ENCODE measurements at places on chromosomes 3 and 15. TPM values are rescaled to one million over a fixed set of nuclear protein-coding genes. Genes with fewer than 3 reads are reported as not detected.

The COL8A1 gene
- 5.2 TPM for total RNA-seq

The CFAP100 gene
- total RNA-seq: not detected

The IQCF5 gene
- total RNA-seq: not detected

The CHRNA7 gene
- 4.7 TPM for total RNA-seq

The DOCK3 gene
- total RNA-seq: 0.36 TPM

The PYGO1 gene
- 9.8 TPM for total RNA-seq

The RGMA gene
- not detected for total RNA-seq

The CADM2 gene
- total RNA-seq: not detected

The ANKRD63 gene
- 0.63 TPM for total RNA-seq

The PLA2G4B gene
- total RNA-seq: 0.71 TPM

The SLC22A13 gene
- total RNA-seq: 0.91 TPM

The TMEM108 gene
- total RNA-seq: 0.34 TPM

DNA sequence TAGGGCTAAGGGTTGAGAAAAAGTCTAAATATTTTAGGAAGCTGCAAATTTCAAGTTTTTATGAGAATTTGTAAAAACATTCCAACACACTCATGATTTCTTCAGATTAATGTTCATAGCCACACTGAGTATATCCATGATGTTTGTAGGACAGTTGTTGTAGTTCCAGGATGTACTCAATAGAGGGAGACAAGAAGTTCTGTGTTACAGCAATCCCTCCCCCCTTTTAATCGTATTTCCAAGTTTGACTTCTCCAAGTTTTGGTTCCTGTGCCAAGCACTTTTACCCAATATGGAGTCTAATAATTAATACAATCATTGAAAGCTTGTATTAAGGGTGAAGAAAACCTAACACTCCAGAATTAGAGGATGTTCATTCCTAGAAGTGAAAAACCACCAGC lies 143.4 kb downstream of the FEZF2 start:
- DNase-seq: no peak

DNA sequence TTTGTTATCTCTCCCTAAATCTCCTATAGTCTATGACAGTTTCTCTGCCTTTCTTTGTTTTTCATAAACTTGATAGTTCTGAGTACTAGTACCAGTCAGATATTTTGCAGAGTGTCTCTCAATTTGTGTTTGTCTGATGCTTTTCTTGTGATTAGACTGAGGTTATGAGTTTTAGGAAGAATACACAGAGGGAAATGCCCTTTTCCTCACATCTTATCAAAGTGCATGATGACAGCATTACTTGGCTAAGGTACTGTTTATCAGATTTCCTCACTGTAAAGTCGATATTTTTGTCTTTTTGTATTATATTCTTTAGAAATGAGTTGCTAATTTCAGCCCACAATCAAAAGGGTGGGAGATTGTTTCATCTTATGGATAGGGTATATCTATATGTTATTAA lies 45.6 kb downstream of the GLCE start:
- DNase-seq: no peak

- DNase-seq: no peak
Measured at GRCh38 chr15:100905850-100906249, 13.3 kb upstream of the LRRK1 start.

DNA sequence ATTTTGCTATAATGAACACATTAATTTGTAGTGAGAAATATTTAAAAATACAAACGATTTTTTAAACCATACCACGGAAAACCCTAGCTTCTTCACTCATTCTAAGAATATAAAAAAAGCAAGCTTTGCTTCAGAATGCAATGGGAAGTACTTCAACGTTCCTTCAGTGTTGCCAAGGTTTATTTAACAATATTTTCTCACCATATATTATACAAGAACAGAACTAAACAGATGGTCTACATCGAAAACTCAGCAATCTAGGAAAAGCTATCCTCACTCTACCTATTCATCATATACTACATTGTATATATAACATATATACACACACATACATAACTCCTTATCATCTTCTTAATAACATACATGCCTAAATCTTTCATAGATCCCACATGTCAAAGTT lies 1047.4 kb downstream of the IGSF11 start:
- DNase-seq: no peak

- no peak for DNase-seq
Measured at GRCh38 chr15:91604122-91604521, 249.4 kb upstream of the SLCO3A1 start.

GRCh38 chr15:81532001-81532400 lies 158.0 kb upstream of the TMC3 start:
- no peak for DNase-seq

- DNase-seq: peak; percentile 87
Measured at GRCh38 chr3:181457190-181457589, 254.5 kb upstream of the SOX2 start.

GRCh38 chr15:32871883-32872282 lies 154.1 kb downstream of the GREM1 start:
- DNase-seq: no peak

DNA sequence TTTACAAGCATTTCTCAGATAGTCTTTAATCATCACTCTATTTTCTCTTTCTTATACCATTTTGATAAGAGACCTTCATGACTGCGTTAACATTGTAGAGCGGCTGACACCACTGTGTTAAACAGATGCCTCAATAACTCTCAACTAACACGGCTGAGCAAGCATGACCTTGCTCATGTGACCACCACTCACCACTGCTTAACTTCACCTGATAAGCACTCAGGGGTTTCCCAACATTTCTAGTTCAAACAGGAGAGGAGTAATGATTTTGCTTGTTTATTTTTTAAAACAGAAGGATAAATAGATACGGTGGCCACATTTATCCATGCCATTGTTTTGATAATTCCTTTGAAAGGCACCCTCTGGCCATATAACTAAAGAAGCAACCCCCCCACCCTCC lies 37.7 kb upstream of the TMEM45A start:
- no peak for DNase-seq

DNA sequence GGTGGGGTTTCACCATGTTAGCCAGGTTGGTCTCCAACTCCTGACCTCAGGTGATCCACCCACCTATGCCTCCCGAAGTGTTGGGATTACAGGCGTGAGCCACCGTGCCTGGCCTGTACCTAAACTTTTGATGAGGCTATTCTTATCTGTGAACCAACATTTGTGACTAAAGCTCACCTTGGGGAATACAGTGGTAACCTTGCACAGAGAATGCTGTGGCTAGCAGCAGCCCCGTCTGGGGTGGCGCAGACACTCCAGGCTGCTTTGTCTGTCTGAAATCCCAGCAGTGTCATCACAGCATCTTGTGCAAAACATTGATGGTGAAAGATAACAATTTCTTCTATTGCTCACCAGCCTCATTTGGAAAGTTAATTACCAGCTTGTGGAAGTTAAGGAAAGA lies 58.9 kb downstream of the CMTM8 start:
- DNase-seq: no peak

- DNase-seq: no peak
Measured at GRCh38 chr3:65344444-65344843, 656.6 kb upstream of the ADAMTS9 start.

GRCh38 chr15:94056314-94056713 lies 175.0 kb upstream of the MCTP2 start:
- DNase-seq: peak; percentile 48

DNA sequence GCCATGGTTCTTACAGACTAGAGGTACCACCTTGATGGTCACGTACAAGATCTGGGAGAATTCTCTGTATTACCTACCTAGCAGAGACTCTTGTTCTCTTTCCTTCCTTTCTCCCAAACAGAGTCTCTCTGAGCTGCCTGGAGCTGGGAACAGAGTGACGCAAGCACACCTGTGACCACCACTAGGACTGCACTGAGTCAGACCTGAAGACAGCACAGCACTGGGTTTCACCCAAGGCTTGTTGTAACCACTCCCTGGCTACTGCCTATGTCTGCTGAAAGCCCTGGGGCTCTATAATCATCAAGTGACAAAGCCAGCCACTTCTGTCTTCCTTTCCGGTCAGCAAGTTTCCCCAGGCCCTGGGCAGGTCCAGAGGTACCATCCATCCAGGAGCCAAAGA lies 293.3 kb upstream of the CNTN4 start:
- no peak for DNase-seq

- no peak for DNase-seq
Measured at GRCh38 chr15:66188464-66188863, 65.1 kb downstream of the MEGF11 start.

DNA sequence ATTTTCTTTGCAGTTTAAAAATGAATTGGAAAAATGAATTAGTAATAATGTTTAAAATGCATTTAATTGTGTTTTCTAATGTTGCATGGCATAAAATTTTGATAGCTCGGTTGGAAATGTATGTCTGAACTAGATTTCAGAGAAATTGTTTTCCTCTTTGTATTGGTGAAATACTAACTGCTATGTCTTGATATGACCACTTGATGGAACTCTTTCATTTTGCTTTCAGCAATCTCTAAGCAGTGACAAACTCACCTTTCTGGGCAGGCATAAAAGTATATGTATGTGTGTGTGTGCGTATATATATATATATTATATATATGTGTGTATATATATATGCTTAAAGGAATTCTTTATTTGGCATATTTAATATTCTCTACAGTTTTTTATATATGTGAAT lies 239.3 kb upstream of the ZNF717 start:
- DNase-seq: no peak

DNA sequence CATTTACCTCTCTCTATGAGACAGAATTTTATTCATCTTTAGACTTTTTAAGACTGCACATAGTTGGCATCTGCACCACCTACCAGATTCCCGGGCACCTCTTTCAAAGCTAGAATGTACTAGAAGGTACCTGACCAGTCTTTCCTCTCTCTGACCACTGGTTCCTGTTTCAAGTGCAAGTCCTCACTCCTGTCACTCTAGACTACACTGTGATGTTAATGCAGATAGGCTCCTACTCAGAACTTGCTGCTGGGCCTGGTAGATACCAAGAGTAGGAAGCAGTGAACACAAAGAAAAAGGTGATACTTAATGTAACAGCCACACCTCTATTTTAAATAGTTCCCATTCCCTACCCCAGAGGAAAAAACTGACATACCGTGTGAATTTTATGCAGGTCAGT lies 8.1 kb upstream of the TCAIM start:
- no peak for DNase-seq

DNA sequence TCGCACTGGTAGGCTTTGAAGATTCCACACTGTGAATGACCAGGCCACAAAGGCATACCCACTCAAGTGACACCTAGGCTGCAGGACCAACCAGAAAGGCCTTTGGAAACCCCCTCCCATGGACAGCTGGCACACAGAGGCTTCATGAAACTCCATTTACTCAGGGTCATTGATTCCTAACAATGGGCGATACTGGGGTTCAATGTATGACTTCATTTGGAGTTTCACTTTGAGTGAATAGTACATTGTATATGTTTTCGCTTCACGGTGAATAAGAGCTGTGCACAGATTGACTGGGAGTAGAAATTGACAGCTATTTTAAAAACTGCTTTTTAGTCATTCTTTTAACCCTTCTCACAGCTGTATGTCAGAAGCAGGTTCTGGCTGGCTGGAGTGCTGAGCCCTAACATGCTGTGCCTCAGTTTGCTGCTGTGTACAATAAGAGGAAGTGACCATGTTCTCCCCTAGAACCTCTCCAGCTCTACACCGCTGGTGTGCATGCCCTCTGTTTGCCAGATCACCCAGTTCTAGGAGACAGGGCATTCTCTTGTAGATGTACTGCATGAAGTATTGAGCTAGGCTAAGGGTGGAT lies 15.4 kb upstream of the CX3CR1 start:
- no peak for DNase-seq

DNA sequence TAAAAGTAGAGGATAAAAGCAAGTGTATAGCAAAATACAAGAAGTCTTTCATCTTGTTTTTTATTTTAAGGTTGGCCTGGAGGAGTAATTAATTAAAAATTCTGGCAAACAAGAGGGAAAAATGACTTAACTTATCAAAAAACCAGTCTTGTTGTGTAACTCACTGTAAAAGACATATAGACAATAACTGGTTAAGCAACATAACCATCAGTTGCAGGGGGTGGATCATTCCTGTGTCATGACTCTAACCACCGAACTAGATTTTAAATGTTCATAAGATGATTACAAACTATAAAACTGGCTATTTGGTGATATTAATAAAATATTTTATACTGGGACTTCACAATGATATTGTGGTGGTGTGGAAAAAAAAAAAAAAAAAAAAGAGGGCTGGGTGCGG lies 130.6 kb downstream of the STAG1 start:
- no peak for DNase-seq

DNA sequence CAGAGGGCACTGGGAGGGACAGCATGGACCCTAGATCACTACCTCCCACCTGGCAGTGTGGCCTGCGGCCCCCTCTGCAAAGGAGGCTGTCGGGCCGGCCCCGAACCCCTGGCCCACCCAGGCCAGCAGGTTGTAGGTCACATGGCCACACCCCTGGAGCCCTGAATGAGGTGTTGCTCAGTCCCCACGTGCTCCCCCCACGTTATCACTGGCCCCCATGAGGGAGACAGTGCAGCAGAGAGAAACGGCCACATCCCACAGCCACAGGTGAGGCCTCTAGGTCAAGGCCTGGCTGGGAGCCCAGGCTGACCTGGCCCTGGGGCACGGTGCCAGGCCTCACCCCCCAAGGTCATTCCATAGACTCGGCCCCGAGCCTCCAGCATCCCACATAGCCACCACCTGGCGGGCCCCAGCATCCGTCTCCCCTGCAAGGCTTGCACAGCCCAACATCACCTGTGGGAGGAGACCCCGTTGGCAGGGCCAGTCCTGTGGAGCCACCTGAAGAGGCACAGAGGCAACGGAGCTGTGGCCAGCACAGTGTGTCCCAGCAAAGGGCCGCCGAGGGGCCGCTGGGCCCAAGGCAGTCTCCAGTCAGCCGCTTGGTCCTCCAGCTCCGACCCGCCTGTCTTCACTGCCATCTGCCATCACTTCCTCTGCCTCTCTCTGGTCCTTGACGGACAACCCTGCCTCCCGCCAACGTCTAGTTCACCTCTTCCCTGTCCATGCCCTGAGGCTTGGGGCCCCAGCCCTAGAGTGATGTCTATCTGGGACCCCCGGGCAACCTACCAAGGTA lies 53.1 kb downstream of the DNAJB8 start:
- DNase-seq: no peak

DNA sequence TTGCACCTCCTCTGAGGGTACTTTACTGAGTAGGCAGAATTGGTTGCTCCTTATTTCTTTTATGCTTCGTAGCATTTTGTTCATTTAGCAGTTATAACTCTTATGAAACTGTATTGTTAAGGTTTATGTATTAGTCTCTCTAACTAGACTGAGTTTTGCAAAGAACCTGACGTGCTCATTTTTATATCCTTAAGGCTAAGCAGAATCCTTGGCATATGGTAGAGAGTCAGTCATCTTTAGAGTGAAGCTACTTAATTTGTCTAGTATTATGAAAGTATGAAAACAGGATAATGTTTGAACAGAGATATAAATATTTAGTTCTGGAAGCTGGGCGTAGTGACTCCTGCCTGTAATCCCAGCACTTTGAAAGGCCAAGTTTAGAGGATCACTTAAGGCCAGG lies 20.1 kb downstream of the CRYBG3 start:
- no peak for DNase-seq

GRCh38 chr3:54574906-54575617 lies 352.8 kb downstream of the LRTM1 start:
- no peak for DNase-seq

GRCh38 chr15:69013726-69014406 lies 629 bp upstream of the NOX5 start:
- no peak for DNase-seq

GRCh38 chr3:9499455-9500107 lies 54.0 kb downstream of the LHFPL4 start:
- no peak for DNase-seq

Data from Daoy (cell line).